ENCODE measurements at places on chromosomes 6 and 20.

DNA sequence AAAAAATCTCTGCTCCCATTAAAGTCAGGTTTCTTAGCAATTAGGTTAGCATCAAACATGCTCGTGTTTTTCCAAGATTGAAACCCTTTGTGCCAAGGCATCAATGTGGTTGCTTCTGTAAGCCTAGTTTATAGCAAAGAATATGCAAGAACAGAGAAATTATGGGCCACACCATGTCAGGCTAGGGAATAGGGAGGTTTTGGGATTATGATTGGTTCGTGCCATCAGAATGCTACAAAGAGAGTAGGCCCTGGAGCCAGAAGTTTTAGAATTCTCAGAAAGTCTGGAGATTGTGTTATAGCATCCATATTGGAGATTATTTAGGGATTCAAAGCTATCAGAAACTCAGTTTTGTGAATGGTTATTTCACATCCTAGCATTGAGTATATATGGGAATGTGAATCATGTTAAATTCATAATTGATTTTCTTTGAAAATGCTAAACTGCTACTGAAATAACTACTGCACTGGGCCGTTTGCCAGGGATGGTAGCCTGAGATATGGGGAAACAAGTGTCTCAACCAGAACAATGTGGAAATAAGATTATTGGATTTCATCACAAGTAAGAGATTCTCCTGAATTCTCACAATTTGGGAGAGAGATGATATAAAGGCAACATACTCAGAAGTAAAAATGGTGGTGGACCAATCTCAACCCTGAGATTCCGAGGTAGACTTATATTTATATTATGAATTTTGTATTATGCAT lies 45.3 kb downstream of the ZNF292 start:
- no peak for DNase-seq

DNA sequence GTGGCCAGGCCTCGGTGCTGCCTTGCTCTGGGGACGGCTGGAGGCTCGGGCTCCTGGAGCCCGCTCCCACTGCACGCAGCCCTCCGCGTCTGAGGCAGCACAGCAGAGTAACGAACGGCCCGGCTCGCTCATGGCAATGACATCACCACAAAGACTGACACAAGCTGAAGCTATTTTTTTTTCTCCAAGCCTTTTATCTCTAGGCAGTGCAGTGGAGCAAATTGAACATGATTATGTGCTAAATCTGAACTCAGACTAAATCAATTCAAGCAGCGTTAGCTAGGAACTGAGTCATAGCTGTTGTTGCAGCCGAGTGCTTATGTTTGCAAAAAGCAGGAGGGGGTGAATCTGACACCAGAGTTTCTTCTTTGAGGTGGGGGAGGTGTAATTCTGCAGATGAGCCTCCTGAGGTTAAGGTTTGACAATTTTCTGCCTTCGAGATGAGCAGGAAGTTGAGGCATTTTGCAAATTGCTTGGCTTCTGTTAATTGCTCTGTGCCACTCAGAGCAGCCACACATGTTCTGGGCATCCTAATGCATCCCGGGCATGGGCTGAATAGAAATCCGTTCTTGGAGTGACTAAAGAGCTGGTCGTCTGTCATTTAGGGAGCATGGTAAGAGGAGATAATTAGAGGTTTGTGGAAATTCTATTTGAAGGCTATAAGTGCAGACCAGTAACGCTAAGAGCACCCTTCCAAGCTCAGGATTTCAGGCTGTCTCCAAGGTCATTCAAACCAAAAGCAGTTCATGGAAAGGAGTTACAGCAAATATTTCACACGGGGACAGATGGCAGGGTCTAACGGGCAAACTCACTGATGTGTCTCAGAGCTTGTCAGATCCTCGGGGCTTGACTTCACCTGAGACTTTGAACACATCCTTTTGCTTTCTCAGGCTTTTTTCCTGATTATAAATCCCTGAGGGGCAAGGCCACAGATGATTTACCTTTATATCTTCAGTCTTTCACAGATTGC lies 155.1 kb upstream of the ENPP5 start:
- no peak for DNase-seq

DNA sequence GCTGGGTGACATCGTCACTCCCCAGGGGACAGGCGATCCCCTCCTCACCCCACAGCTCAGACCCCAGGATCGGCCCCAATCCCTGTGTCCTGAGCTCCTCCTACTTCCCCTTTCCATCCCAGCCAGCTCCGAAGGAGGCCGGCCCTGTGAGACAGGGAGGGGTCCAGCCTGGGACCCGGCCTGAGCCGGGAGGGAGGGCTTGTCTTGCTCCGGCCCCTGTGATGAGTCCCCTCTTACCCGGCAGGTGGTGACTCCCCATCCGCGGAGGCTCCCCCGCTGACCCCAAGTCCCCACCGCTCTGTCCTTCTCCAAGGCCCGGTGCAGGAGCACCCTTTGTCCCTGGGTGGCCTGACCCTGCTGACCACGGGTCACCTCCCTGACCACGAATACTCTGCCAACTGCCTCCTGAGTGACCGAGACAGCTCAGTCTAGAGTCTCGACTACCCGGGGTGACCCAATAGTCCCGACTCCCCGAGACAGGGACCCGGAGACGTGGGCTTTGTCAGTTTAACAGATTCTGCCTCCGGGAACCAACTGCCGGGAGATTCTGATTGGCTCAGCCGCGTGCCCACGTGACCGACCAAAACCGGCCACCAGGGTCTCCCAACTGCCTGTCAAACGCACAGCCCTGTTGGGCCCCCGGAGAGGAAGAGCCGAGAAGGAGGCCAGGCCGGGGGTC lies 187.4 kb upstream of the PROKR2 start:
- DNase-seq: no peak

DNA sequence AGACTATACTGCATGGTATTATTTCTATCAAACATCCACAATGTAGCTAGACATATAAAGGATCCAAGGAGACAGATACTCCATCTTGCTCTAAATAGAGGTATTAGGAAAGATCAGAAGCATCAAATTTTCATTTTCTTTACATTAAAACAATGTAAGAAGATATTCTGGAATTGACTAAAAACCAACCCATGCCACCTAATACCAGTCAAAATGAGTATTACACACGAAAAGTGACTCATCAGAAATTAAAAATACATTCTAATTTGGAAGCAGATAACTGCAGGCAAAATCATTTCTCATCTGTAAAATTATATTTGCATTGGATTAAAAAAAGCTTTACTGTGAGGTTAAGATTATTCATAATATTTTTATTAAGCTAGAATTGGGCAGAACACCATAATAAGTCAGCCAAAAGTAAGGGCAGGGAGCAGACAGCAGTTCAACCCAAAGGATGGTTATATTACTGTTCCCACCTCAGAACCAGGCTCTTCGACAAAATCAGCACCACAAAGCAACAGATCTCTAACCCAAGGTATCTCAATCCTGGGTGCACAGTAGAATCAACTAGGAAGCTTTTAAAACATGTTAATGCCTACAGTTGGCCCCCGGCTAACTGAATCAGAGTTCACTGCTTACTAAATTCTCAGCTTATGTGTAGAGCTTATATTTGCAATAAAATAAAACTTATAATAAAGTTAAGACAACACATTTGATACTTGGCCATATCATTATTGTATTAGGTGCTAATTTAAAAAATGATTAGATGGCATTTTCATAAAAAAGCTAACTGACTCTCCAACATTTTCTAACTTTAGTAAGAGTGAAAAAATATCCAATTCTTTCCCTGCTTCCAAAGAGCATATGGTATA lies 35.2 kb downstream of the SAMD3 start:
- DNase-seq: no peak
